ENCODE measurements at places on chromosomes 2 and 18.

GRCh38 chr18:3425446-3425845 lies 24.5 kb upstream of the TGIF1 start:
- no peak for DNase-seq

DNA sequence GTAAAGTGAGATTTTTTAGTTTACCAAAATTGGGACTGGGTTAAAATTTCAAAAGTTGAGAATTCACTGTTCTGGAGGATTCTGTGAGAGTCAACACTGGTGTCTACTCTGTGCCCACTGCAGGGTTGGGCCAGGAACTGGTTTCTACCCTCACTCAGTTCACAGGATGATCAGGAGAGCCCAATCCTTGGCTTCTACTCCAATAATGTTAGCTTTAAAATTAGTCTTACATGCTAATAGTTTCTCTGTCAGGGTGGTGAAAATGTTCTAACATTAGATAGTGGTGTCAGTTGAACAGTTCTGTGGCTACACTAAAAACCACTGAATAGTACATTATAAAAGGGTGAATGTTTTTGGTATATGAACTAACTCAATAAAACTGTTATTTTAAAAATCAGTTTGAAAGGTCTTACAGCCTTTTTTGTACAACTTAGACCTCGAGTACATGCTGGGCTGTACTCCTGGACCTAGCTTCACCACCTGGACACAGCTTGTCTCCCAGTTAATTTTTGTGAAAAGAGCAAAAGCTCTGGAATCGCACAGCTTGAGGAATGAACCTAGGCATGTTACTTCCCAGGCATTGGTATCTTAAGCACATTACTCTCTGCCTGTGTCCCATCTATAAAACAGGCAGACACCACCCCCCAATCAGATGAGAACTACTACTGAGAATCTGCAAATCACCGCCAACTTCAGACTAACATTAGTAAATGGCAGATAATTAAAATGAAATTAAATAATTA lies 44.4 kb downstream of the ACVR1 start:
- DNase-seq, result no peak

GRCh38 chr2:231321556-231322334 lies 73.8 kb upstream of the B3GNT7 start:
- DNase-seq, result no peak

- DNase-seq, result no peak
These were observed 88.4 kb downstream of the ALPK2 start for GRCh38 chr18:58540381-58540943.

DNA sequence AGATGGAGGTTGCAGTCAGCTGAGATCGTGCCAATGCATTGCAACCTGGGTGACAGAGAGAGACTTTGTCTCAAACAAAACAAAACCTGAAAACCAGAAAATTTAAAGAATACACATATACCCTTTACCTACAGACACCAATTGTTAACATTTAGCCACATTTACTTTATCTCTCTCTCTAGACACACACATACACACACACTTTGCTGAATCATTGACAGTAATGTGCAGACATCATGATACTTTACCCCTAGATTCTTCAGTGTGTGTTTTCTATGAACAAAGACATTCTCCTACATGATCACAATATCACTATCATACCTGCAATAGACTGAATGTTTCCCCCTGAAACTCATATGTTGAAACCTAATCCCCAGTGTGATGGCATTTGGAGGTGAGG lies 10.2 kb upstream of the CFLAR start:
- DNase-seq, result no peak

- no peak for DNase-seq
These were observed 16.4 kb downstream of the WDR35 start for GRCh38 chr2:19973466-19973865.

DNA sequence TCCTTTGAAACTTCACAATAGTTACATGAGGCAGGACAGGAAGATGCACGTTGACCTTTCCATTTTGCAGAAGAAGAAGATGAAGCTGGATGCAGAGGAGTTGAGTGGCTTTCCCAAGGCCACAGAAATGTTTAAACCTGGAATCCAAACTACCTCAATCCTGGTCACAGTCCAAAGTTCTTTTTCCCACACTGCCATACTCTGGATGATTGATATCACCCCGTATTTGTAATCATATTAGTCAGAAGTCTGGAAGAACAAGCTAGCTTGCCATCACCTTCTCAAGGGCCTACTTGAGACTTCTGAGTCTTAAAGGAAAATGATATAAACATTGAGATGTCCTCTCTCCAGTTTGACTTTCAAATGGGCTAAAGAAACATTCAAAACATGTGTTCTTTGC lies 190.1 kb downstream of the LNPK start:
- DNase-seq, result no peak

DNA sequence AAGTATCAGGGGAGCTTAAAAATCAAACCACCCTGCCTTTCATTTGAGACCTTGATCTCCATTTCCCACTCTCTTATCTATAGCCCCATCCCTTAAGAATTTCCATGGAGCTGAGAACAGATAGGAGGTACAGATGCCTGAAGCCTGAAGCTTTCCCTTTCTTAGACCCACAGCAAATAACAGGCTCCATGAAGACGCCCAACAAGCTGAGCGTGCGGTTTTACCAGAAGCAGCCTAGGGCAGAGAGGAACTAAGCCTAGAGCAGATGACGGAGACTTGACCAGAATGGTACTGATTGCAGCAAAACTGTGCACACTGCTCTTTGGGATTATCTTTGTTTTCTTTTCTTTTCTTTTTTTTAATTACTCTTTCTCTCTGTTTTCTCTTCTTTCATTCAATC lies 1.7 kb upstream of the ERBB4 start:
- DNase-seq, result no peak

GRCh38 chr18:22066083-22066485 lies 103.3 kb upstream of the GATA6 start:
- no peak for DNase-seq

GRCh38 chr18:54702686-54703085 lies 111.6 kb downstream of the DYNAP start:
- DNase-seq, result no peak

GRCh38 chr18:43471873-43472272 lies 194.6 kb upstream of the SYT4 start:
- no peak for DNase-seq

GRCh38 chr2:128389388-128390086 lies 70.9 kb upstream of the HS6ST1 start:
- no peak for DNase-seq

GRCh38 chr2:178418426-178418825 lies 32.5 kb downstream of the PRKRA start:
- DNase-seq, result no peak

GRCh38 chr18:5604778-5605177 lies 61.0 kb upstream of the EPB41L3 start:
- DNase-seq, result no peak

GRCh38 chr2:8860239-8860638 lies 22.8 kb upstream of the KIDINS220 start:
- DNase-seq, result no peak

DNA sequence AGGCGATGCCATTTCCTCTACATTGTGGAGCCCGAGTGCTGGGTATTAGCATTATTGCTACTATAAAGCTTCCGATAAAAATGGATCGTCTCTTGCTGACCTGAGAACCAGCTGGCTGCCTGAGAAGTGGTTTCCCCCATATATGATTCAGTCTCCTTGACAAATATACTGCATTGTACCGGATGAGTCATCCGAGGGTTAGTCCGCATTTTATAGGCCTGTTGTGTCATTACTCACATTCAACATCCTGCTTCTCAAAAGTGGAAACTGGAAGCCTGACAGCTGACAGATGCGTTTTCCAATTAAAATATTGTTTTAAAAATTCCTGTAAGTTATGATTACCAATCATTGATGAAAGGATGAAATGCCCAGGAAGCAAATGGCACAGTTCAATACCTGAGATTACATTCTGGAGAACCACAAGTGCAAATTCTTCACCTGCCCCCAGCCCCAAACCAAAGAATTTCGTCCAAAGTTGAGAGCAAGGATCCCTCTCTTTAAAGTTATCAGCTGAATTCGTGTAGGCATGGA lies 65.7 kb downstream of the SPRED2 start:
- peak; percentile 27 for DNase-seq

DNA sequence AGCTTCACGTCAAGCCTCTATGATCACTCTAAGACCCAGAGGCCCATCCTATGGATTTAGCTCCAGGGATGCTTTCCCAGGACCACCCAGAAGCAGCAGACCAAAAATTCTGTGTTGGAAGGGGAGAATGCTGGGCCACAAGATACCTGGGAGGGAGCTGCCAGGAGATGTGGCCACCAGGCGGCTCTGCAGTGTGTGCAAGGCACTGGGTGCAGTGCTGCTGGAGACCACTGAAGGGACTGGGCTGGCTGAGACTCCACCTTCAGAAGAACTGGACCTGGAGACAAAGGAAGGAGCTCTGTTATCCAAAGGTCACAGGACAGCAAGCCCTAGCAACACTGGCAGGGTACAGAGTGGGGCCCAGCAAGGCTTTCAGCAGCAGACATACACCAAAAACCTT lies 34.0 kb downstream of the KANSL3 start:
- no peak for DNase-seq

DNA sequence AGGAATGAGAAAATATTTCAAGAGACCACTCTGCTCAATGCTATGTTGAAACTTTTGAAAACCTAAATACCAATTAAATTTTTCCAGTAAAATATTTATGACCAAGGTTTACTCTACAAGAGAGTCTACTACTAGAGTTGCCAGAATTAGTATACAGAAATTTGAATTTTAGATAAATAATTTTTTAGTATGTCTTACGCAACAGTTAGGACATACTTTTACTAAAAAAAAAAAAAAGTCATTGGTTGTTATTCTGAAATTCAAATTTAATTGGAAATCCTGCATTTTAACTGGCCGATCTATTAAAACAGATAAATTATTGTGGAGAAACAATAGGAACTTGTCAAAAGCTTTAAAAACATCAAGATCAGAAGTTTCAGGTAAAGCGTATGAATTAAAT lies 49.1 kb upstream of the TMEM200C start:
- DNase-seq, result no peak

- DNase-seq, result no peak
These were observed 198.2 kb downstream of the ADCYAP1 start for GRCh38 chr18:1102848-1103247.

GRCh38 chr2:170817093-170818035 lies 677 bp downstream of the GAD1 start:
- DNase-seq, result peak; percentile 34

DNA sequence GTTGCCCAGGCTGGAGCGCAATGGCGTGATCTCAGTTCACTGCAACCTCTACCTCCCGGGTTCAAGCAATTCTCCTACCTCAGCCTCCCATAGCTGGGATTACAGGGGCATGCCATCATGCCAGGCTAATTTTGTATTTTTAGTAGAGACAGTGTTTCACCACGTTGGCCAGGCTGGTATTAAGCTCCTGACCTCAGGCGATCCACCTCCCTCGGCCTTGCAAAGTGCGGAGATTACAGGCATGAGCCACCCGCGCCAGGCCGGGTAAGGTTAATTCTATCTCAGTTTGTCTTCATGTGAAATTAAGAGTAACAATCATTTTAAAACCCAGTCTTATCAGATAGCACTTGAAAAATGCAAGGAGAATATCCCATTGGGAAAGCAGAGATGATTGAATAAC lies 1681.7 kb upstream of the DDX18 start:
- no peak for DNase-seq

GRCh38 chr2:190649035-190649797 lies at the start of gene NAB1:
Gene NAB1 (plus strand): TSS chr2:190649083. CDS start chr2:190659177, 10,094 bp downstream.
- DNase-seq, result peak; percentile 36

DNA sequence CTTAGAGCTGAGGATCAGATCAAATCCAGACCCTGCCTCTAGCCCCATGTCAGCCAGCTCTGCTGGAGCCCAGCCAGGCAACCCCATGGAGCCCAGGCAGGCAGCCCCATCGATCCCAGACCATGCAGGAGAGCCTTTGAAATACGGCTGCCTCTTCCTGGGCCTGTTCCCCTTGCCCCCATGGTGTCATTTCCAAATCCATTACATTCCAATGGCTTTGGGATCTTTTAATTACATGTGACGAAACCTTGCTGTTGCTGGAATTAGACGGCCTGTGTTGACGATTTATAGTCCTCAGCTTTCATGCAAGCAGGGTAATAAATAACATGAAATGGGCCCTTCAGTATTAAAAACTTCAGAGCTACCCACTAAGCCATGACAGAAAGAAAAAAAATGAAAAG lies 75.8 kb upstream of the SLC14A2 start:
- no peak for DNase-seq

- DNase-seq, result no peak
These were observed 156.6 kb downstream of the DNAH7 start for GRCh38 chr2:195912079-195912478.

DNA sequence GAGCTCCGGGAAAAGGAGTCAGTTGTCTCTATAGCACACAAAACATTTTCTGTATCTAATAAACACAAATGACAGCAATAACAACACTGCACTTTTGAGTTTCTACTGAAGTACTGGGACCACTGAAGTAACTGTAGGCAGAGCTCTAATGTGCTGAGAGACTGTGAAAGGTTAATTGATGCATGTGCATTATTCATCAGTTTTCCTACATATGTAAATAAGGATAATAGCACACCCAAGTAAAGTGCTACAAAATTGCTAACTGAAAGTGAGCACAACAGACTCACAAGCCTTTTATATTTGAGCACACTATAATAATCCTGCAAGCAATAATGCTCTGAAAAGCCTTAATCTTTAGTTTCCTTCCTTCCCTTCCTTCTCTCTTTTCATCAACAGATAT lies 1051.6 kb downstream of the LRP1B start:
- DNase-seq, result peak; percentile 30
